ENCODE measurements at places on chromosomes 12 and 14. TPM values are rescaled to one million over a fixed set of nuclear protein-coding genes. Genes with fewer than 3 reads are reported as not detected.
A peak's percentile ranks its signal among the peaks of the same experiment; 100 is the strongest.

The KRT72 gene
- total RNA-seq: not detected

- DNase-seq: no peak
Measured at GRCh38 chr14:55327179-55327578, 56.0 kb downstream of the FBXO34 start.

GRCh38 chr14:34699873-34700621, 14.3 kb downstream of the CFL2 start:
- peak; percentile 94 for DNase-seq

- DNase-seq: no peak
Measured at GRCh38 chr12:3671330-3672112, 81.4 kb downstream of the CRACR2A start.

GRCh38 chr14:72975770-72976169, 49.5 kb downstream of the DCAF4 start:
- DNase-seq: peak; percentile 6

- DNase-seq: peak; percentile 74
Measured at GRCh38 chr14:83826838-83827237, 1703.1 kb upstream of the FLRT2 start.

DNA sequence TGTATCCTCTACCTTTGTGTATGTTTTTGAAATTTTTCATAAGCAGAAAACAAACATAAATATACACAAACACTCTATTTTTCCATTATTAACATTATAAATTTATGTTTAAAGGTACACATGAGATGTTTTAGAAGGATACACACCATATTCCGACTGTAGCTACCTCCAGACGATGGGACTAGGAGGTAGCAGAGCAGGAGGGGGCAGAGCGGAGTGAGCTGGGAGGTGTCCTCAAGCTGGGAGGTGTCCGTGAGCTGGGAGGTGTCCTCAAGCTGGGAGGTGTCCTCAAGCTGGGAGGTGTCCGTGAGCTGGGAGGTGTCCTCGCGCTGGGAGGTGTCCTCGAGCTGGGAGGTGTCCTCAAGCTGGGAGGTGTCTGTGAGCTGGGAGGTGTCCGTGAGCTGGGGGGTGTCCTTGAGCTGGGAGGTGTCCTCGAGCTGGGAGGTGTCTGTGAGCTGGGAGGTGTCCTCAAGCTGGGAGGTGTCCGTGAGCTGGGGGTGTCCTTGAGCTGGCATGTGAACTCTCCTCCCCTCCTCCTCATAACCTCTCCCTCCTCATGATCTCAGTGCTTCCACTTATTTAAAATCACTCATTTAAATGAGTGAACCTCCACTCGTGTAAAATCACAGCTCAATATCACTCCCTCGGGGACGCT, 346.9 kb upstream of the SFSWAP start:
- DNase-seq: no peak

DNA sequence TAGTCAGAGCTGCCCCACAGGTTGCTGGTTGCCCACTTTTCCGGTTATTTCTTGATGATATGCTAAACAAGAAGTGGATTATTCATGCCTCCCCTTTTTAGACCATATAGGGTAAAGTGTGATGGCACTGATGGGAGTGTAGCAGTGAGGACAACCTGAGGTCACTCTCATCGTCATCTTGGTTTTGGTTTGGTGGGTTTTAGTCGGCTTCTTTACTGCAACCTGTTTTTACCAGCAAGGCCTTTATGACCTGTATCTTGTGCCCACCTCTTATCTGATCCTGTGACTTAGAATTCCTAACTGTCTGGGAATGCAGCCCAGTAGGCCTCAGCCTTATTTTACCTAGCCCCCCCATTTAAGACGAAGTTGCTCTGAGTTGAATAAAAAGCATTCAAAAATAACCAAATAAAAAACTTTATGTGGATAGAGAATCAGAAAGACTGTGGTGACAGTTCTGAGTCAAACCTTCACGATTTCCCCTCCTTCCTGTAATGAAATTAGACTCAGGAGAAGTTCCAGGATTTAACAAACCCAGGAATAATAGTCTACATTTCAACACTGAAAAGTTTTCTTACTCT, 144.2 kb downstream of the PAWR start:
- peak; percentile 93 for DNase-seq

DNA sequence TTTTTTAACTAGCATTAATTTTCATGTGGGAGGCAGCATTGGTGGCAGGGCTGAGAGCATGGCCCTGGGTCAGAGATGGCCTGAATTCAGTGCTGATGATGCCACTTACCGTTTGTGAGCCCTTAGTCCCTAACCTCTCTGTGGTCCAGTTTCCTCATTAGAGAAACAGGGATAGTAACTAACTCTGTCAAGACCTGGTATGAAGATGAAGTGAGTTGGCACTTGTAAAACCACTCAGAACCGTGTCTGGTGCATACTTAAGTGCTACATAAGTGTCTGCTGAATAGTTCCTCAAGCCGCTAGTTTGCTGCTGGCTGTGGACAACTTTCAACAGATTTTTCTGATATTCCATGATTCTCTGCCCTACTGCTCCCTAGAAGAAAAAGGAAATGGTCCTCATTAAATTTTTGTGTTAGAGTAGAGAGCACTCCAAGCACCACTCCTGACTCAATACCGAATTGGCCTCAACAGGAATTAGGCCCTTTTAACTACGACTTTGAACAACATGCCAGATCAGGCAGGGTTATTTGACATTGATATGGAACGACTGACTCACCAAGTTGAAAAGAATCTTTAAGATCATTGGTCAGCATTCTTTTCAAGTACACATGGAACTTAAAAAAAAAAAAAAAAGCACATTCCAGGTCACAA, 250.2 kb downstream of the ANO2 start:
- DNase-seq: no peak

DNA sequence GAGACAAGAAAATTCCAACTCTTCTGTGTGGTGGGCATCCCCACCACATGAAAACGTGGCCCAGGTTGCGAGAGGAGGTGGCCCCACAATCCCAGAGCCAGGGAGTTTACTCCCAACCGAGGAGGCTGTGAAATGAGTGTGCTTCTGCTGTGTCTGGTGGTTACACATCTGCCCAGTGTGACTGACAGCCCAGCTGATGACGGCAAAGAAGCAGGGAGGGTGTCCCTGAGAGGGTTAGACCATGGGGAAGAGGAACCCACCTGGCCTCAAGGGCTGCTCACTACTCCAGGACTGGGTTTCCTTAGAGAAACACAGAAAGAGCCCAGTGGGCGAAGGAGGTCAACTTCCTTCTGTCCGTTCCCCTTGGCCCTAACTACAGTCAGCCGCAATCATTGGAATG, 24.6 kb downstream of the ZFP36L1 start:
- DNase-seq: no peak
